Stimulated activated CD8-positive, alpha-beta memory T cell treated with anti-CD3 and anti-CD28 coated beads, Interleukin-4, amount 100 ng/mL, for 4 hours (primary cell): ENCODE measurements at places on chromosomes 5 and 9.

DNA sequence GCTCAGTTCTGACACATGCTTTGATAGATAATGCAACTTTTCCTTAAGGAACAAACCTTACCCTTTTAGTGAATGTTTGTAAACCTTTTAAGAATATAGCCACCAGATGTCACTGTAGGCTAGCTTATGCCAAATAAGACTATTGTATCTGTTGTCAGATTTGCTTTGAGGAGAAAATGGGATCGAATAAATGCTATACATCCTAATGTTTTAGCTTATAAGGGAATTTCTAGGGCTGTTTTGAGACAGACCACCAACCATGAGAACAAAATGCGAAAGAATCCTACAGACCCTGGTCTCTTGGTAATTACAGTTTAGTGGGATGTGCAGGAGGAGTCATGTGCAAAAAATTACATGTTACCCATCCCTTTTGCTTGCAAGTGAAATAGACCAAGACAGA is 127.6 kb upstream of the NMUR2 start:
- no peak for DNase-seq

GRCh38 chr5:67306965-67307607 is 110.5 kb upstream of the CD180 start:
- DNase-seq = no peak

DNA sequence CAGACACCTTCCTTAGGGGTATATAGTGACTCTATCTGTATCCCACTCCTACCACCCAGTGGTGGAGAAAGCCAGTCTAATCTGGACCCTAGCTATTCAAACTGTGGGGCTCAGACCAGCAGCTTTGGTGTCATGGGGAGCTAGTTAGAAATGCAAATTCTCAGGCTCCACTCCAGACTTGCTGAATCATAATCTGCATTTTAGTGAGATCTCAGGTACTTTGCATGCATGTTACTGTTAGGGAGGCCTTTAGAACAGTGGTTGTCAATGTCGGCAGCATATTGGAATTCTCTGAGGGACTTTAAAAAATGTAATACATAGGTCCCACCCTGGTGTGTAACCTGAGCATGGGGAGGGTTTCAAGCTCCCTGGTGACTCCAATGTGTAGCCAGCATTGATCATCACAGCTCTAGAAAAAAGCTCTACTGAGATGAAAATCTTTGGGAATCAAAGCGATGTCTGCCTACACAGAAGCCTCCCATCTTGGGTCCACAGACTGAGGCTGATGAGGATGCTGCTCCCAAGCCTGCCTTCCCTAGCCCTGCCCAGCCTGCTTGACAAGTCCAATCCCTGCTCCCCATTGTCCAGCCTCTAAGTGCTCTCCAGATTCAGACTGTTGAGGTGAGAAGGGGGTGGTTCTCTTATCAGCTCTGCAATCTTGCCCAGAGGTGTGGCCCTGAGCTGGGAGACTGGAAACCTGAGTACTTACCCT is 11.9 kb upstream of the GM2A start:
- DNase-seq = no peak

- DNase-seq = no peak
These were observed 13.1 kb downstream of the QRFP start for GRCh38 chr9:130883479-130883878.

- no peak for DNase-seq
These were observed 152.3 kb downstream of the TSSK1B start for GRCh38 chr5:113282472-113282871.

- no peak for DNase-seq
These were observed 421.5 kb upstream of the DAP start for GRCh38 chr5:11182441-11183080.

DNA sequence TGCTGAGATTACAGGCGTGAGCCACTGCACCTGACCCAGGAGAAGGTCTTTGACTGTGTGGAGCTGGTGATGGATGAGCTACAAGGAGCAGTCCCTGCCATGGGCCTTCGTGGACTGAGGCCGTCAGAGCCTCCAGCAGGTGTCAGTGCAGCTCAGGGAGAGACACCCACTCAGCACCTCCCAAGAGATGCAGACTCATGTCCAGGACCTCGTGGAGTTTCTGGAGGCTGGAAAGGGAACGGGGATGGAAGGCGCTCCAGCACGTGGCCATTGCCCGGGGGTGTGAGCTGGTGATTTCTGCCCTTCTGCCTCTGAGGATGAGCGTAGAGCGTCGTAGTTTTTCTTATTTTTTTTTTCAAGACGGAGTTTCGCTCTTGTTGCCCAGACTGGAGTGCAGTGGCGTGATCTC is 9.5 kb downstream of the TOR4A start:
- DNase-seq = no peak

DNA sequence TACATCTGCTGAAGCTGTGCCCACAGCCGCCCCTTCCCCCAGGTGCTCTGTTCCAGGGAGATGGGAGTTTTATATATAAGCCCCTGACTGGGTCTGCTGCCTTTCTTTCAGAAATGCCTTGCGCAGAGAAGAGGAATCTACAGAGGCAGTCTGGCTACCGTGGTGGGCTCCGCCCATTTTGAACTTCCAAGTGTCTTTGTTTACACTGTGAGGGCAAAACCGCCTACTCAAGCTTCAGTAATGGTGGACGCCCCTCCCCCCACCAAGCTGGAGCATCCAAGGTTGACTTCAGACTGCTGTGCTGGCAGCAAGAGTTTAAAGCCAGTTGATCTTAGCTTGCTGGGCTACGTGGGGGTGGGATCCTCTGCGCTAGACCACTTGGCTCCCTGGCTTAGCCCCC is 41.3 kb downstream of the RANBP17 start:
- no peak for DNase-seq
